ENCODE measurements at places on chromosomes 3 and 15.

- DNase-seq, result no peak
Observed at GRCh38 chr3:66518644-66519043, 17.8 kb upstream of the LRIG1 start.

GRCh38 chr15:74954515-74954914, 2.1 kb downstream of the RPP25 start:
- DNase-seq, result no peak

DNA sequence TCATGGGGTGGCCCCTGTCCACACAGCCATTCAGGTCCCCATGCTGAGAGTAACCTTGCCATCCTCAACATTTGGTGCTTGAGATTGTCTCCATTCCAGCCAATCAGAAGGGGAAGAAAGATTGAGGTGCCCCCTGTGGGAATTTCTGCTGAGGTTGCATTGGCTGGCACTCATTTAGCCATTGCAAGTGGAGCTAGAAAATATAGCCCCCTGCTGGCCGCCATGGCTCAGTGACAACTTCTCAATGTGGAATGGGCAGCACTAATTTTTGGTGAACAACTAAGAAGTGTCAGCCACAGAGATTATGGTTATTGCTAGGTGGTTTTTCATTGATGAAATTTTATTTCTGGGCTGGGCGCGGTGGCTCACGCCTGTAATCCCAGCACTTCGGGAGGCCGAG, 22.0 kb downstream of the COL6A6 start:
- DNase-seq, result peak; percentile 18

DNA sequence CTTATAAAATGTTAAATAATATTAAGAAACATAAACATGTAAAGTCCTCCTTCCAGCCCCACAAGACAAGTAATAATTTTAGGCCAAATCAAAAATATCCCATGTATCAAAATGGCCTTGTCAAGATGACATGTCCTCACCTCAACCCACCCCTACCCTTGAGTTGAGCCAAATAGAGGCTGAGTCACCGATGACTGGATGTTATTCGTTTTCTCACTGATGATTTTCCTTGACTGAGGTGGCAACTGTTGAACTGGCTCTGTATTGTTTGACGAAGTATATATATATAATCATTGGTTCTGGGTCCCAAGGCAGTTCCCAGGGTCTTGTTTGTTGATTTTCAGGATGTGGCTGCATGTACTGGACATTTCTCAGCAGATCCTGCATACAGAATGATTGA, 75.3 kb downstream of the TMEM108 start:
- no peak for DNase-seq

DNA sequence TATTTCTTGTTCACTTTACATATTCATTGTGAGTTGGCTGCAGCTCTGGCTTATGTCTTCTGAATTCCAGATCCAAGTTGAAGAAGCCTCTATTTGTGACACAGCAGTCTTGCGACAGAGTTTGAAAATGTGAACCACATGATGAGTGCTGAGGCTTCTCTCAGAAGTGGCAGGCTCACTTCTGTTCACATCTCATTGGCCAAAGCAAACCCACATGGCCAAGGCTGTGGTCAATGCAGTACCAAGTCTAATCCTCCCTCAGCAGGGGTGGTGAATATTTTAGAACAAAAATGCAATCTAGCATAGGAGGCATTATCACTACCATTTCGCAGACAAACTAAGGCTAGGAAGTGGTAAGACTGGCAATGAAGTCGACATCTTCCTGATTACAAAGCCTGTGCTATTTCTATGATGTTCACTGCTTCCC, 45.2 kb downstream of the CDCP1 start:
- no peak for DNase-seq

GRCh38 chr3:184542577-184542976, 19.0 kb upstream of the EPHB3 start:
- DNase-seq, result no peak

- DNase-seq, result no peak
Observed at GRCh38 chr3:49476563-49476962, 6.5 kb downstream of the DAG1 start.
